Upper lobe of right lung (tissue), 1 donor: ENCODE measurements at places on chromosomes 16 and 17. TPM values are rescaled to one million over a fixed set of nuclear protein-coding genes. Genes with fewer than 3 reads are reported as not detected.

The TBC1D3L gene
- 21.8 TPM for total RNA-seq

GRCh38 chr17:11130367-11130766 is 110.6 kb upstream of the SHISA6 start:
- H3K27me3 ChIP-seq, result no peaks in the 10 kb centered on the region
- H3K4me3 ChIP-seq, result no peak overlapping the region
- H3K4me1 ChIP-seq, result no peaks in the 10 kb centered on the region
- H3K36me3 ChIP-seq, result no peaks in the 10 kb centered on the region

The NECAB2 gene
- not detected for total RNA-seq

- H3K27me3 ChIP-seq, result no peaks in the 10 kb centered on the region
- no peak for DNase-seq
- H3K36me3 ChIP-seq, result no peaks in the 10 kb centered on the region
- H3K4me3 ChIP-seq, result no peak overlapping the region
Observed at GRCh38 chr17:16273929-16274339, 56.9 kb downstream of the PIGL start.

The KRT13 gene
- 5.5 TPM for total RNA-seq

The KRT36 gene
- not detected for total RNA-seq

DNA sequence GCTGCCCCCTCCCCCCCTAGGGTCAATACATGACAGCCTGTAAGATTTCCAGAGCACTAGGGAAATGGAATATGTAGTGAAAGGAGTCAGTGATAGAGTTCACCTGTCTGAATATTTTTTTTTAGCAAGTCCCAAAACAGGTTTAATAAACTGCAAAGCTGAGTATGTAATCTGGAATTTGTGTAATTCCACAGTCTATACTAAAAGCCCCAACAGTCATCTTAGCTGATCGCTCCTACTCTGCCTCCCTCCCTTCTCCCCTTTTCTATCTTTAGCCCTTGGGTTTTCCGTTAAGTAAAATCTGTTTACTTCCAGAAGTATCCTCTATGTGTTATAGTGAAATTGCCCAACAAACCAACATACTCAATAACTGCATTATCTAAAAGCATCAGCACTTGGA is 3.5 kb downstream of the CDH13 start:
- H3K4me3 ChIP-seq, result no peak overlapping the region
- peak overlapping the region; percentile 47 for H3K27ac ChIP-seq
- peaks cover 21% of the 10 kb centered on the region for H3K27me3 ChIP-seq

The CDH11 gene
- total RNA-seq, result 176 TPM

- peaks cover 32% of the 10 kb centered on the region for H3K4me1 ChIP-seq
- H3K27me3 ChIP-seq, result no peaks in the 10 kb centered on the region
- no peaks in the 10 kb centered on the region for H3K36me3 ChIP-seq
Observed at GRCh38 chr16:85207357-85207921, 95.2 kb upstream of the CIBAR2 start.

- H3K27ac ChIP-seq, result peak overlapping the region; percentile 78
- DNase-seq, result peak; percentile 76
- H3K27me3 ChIP-seq, result no peaks in the 10 kb centered on the region
- no peak overlapping the region for H3K4me3 ChIP-seq
- peaks cover 29% of the 10 kb centered on the region for H3K4me1 ChIP-seq
- H3K36me3 ChIP-seq, result no peaks in the 10 kb centered on the region
Observed at GRCh38 chr17:19398301-19399181, 11.6 kb upstream of the MFAP4 start.

GRCh38 chr16:72159386-72159785 is 12.6 kb downstream of the PMFBP1 start:
- H3K27ac ChIP-seq, result no peak overlapping the region
- no peak for DNase-seq
- no peaks in the 10 kb centered on the region for H3K4me1 ChIP-seq
- H3K36me3 ChIP-seq, result no peaks in the 10 kb centered on the region
- no peak overlapping the region for H3K4me3 ChIP-seq

DNA sequence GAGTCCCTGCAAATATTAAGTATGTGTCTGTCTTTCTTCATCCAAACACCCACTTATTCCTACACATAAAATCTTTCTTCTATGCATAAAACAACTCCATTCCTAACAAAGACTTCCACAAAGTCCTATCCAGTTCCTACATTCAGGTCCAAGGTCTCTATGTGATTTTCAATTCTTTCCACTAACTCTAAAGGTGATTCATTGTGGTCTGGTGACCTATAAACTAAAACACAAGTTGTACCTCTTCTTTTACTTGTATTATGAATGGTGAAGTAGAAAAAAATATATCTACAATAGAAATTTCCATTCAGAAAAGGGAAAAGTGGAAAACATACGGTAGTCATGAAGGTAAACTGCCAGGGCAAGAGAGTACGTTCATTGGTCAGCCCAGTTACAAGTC is 56.6 kb downstream of the USP32 start:
- peaks cover 5% of the 10 kb centered on the region for H3K36me3 ChIP-seq
- H3K4me3 ChIP-seq, result no peak overlapping the region
- H3K27ac ChIP-seq, result no peak overlapping the region
- H3K27me3 ChIP-seq, result no peaks in the 10 kb centered on the region
- peaks cover 8% of the 10 kb centered on the region for H3K4me1 ChIP-seq
- DNase-seq, result no peak

GRCh38 chr17:8158267-8159031 is 4.3 kb downstream of the VAMP2 start:
- H3K4me1 ChIP-seq, result peaks cover 43% of the 10 kb centered on the region
- no peak overlapping the region for H3K4me3 ChIP-seq
- peak; percentile 92 for DNase-seq
- H3K27ac ChIP-seq, result peak overlapping the region; percentile 98
- H3K27me3 ChIP-seq, result no peaks in the 10 kb centered on the region

The HSPB9 gene
- total RNA-seq, result not detected

DNA sequence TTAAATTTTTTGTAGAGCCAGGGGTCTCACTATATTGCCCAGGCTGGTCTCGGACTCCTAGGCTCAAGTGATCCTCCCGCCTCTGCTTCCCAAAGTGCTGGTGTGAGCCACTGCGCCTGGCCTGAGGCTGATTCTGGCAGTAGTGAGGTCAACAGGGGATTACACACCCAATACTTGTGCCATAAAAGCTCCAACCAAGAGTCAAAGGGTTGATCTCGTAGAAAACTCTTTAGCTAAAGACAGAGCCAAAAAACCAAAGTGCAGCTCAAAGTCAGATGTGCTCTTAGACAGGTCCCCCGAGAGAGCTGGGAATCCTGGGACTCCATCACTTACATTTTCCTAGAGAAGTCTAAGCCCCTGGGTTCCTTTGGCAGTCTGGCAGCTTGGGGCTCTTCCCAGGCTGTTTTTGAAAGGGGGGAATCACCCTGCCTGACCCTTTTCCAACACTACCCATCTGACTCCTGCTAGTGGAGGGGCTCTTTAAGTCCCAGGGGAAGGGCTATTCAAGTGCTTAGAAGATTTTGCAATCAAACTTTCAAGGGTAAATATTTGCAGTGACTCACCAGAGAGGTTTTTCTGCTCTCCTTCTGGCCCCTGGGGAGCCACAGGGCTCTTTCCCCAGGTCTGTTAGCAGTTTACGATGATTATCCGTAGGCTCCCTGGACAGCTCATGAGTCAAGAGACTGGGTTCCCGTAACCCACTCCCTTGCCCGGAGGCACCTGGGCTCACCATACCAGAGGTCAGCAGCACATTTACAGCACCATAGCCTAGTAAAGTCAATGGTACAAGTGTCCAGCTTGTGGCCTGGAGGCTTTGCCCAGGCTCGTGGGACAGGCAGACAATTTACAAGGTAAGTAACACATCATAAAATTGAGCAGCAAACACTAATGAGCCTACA is 408.7 kb downstream of the SLC39A11 start:
- DNase-seq, result peak; percentile 74
- no peaks in the 10 kb centered on the region for H3K36me3 ChIP-seq
- H3K27ac ChIP-seq, result peak overlapping the region; percentile 65
- no peak overlapping the region for H3K4me3 ChIP-seq

- H3K27ac ChIP-seq, result no peak overlapping the region
- H3K27me3 ChIP-seq, result no peaks in the 10 kb centered on the region
- H3K4me3 ChIP-seq, result no peak overlapping the region
- H3K36me3 ChIP-seq, result no peaks in the 10 kb centered on the region
Observed at GRCh38 chr17:66203274-66204015, 11.5 kb upstream of the CEP112 start.

DNA sequence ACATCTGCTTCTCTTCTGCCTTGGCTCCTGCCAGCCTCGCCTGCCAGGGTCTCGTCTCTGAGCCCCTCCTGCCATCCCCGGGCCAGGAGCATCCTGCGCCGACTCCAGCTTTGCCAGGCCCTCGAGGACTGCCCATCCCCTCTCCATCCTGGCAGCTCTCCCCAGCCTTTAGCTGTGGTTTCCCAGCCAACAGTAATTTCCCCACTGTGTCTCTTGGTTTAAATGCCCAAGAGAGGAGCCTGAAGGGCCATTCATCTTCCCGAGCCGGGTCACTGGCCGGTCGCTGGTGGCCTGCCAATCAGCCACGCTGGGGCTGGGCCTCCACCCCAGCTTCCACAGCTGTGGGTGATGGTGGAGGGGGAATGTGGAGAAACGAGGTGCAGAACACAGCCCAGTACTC is 47.8 kb downstream of the MRC2 start:
- H3K4me3 ChIP-seq, result no peak overlapping the region
- H3K36me3 ChIP-seq, result peaks cover 34% of the 10 kb centered on the region
- peaks cover 4% of the 10 kb centered on the region for H3K4me1 ChIP-seq

DNA sequence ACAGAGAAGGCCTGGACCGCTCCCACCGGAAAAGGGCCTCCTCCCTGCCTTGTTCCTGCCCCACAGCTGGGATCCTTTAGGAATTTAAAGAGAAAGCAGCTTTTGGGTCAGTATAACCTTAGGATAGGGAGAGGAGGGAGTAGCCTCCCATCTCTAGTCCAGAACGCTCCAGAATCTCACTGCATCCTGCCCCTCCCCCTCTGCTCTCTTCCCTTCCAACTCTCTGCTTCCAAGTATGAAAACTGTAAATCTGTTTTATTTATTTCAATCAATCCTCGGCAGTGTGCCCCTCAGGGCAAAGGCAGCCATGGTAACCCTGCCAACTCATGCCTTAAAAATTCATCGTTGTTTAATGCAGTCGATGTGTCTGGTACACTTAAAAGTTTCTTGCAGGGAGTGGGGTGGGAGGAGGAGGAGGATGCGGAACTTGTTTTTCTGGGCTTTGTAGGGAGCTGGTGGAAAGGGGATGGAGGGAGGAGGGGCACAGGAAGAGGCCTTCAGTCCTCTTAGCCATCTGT is 21.2 kb upstream of the MTSS2 start:
- no peaks in the 10 kb centered on the region for H3K27me3 ChIP-seq
- peaks cover 42% of the 10 kb centered on the region for H3K4me1 ChIP-seq
- H3K36me3 ChIP-seq, result no peaks in the 10 kb centered on the region
- no peak for DNase-seq
- peak overlapping the region; percentile 51 for H3K27ac ChIP-seq
